Peyer's patch (tissue), 4 donors: ENCODE measurements at places on chromosomes 5 and 9.
A peak's percentile ranks its signal among the peaks of the same experiment; 100 is the strongest.

DNA sequence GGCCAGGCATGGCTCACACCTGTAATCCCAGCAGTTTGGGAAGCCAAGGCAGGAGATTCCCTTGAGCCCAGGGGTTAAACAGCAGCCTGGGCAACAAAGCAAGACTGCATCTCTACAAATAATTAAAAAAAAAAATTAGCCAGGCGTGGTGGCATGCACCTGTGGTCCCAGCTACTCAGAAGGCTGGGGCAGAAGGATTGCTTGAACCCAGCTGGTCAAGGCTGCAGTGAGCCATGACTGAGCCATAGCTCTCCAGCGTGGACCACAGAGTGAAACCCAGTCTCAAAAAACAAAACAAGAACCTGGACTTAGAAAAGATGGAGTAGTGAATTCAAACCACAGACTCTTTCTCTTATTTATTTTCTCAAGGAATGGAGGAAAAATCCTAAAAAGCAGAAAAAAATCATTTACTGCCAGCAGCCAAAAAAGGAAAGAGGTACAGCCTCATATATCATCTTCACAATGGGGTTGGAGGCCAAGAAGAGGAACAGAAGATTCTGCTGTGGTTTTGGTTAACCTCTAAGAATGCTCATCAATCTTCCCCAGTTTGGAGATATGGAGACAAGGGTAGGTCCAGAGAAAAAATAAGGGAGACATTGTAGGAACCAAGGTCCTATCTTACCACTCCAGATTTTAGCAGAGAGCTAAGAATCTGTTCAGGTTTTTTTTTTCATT is 40.0 kb upstream of the MYO10 start:
- no peak for DNase-seq

GRCh38 chr9:36835271-36835996 is 198.6 kb downstream of the PAX5 start:
- peak; percentile 44 for DNase-seq

DNA sequence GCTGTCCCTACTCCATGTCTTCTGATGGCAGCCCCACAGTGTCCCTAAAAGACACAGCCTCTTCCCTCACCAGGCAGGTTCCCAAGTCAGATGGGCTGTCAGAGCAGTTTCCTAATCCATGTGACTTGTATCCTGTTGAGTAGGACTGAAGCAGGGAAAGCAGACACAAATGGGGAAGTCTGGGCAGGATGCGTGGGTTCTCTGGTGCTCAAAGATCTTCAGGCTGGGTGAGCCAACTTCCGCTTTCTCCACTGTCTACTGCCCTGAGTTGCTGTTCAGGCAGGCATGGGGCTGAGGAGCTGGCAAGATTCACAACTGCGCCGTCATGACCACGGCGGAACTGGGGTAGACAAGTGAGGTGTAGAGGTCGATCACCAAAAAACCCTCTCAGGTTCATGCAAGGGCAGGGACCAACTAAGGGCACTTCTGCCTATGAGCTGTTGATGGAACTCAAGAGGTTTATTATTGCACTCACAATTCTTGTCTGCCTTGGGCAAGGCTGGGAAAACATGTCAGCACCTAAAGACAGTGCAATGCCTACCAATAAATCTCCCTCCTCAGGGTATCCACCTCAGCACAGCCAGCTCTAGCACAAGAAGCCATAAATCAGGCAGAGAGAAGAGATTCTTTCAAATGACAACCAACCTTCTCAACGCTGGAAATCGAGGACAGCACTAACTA is 83.4 kb downstream of the RAPGEF1 start:
- no peak for DNase-seq

- DNase-seq: no peak
Measured at GRCh38 chr5:133853646-133854365, 114.6 kb downstream of the C5orf15 start.
